ENCODE measurements at places on chromosomes 4 and X.
A peak's percentile ranks its signal among the peaks of the same experiment; 100 is the strongest.

GRCh38 chr4:168536448-168536847 is 39.6 kb downstream of the PALLD start:
- DNase-seq = no peak

DNA sequence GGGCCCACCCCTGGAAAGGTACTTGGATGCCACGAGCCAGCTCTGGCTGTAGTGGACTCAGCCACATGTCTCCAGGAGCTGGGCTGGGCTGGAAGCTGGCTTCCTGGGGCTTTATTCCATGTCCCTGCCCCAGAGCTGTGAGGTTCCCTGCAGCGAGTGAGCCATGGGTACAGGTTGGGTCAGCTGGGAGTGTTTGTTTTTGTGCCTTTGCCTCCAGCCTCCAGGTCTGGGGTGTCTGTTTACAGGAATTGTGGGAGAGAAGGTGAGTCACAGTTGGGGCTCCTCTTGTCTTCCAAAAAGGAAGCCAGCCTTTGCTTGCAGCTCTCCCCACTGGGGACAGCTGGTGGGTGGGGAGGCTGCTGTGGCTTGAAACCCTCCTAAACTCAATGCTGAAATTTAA is 21.5 kb downstream of the SORCS2 start:
- no peak for DNase-seq

GRCh38 chrX:150486011-150486410 is 82.4 kb upstream of the MTM1 start:
- peak; percentile 32 for DNase-seq

DNA sequence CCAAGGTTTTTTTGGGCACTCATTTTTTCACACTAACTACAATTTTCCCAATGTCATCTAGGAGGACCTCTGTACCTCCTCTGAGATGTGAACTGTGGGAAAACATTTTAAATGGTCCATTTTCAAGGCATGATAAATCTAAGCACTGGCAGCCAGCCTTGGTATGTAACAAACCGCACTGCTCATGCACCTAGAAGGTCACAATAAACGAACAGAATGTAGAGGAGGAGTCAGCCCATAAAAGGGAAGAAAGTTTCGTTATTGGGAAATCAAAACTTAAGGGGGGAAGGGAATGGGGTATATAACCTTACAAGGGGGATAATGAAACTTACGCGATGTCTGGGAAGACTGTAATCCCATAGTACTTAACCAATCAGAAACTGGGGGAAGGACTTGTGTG is 16.4 kb downstream of the COX18 start:
- DNase-seq = no peak

Measured in activated T-cell treated with anti-CD3 and anti-CD28 coated beads for 48 hours (primary cell).